GM23248 (cell line): ENCODE measurements at places on chromosomes 12 and 14.

DNA sequence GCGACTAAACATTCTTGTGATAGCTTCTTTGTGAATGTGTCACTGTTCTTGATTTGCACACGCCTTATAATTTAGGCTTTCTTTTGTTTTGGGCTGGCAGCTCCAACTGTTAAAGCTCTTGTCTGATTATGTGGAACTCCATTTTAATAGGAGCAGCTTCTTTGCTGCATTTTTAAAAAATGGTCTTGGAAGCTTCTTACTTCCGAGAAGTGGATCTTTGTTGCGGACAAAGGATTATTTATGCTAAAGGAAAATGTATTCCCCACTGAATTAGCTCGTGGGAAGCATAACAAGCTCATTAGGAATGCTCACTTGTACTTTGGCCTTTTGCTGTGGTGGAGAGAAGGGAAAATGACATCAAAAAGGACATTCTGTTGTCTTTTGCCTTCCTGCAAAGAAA is 20.0 kb downstream of the GAS2L3 start:
- peak; percentile 62 for DNase-seq

GRCh38 chr12:28563936-28564335 is 373.7 kb downstream of the CCDC91 start:
- peak; percentile 90 for DNase-seq

DNA sequence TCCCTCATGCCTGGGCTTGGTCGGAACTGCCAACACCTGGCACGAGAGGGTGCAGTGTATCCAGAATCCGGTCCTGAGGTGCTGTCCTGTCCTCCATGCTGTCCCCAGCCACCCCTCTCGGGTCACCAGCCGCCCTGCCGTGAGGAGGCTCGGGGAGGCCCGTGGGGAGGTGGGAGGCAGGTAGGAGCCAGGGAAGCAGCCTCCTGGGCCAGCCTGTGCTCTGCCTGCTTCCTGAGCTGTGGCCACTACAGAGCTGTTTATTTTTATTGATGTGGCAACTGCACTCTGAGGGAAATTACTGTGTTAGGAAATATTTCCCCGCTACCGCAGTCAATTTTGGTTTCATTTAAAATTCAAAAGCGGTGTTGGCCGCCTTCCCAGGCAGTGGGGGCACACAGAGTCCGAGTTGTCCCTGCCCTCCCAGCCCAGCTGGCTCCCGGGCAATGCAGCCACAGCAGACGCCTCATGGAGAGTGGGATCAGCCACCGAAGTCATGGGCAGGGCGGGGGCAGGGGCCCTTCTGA is 18.3 kb downstream of the NOC4L start:
- peak; percentile 90 for DNase-seq

DNA sequence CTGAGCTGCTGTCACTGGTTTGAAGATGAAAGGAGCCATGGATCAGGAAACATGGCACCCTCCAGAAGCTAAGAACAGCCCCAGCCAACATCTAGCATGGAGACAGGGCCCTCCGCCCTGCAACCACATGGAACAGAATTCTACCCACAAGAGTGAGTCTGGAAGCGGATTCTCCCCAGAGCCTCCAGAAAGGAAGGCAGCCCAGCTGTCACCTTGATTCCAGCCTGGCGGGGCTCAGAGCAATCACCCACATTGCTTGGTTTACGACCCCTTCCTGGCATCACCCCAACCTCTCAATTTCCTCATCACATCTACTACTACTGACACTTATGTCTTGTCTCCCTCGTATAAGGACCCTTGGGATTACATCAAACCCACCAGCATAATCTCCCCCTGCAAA is 38.5 kb downstream of the OAS2 start:
- no peak for DNase-seq

DNA sequence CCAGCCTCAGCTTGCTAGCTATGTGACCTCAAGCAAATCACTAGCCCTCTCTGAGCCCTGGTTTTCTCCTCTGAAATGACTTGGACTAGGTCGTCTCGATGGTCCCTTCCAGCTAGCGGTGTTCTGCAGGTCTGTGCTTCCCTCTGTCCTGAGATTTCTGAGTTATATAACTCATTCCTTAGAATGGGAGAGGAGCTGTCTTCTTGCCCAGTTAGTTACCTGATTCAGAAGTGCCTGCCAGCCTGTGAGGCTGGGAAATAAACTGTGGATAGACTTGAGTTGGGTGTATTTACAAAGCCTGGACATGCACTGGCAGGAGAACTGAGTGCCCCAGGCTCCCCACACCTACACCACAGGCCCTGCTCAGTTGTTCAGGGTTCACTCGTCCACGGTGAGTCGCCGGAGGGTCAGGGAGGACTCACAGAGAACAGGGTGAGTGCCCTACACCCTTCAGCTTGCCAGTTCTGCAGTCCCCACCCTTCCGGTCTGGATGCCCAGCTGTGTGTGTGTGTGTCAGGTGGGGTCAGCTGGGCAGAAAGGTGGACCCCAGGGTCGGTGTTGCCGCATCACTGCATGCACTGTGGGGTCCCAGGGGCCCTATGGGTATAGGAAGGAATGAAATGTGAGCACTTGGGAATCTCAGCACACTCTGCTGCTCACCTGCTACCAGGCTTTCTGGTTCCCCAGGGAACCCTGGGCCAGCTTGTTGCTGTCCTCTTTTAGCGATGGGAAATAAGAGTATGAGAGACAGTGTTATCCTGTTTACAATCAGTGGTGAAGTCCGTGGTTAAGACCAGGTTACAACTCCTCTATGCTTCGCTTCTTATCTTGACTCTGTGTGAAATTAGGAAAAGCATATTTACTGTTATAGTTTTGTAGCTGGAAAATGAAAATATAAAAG is 348.2 kb downstream of the DPF3 start:
- peak; percentile 30 for DNase-seq

DNA sequence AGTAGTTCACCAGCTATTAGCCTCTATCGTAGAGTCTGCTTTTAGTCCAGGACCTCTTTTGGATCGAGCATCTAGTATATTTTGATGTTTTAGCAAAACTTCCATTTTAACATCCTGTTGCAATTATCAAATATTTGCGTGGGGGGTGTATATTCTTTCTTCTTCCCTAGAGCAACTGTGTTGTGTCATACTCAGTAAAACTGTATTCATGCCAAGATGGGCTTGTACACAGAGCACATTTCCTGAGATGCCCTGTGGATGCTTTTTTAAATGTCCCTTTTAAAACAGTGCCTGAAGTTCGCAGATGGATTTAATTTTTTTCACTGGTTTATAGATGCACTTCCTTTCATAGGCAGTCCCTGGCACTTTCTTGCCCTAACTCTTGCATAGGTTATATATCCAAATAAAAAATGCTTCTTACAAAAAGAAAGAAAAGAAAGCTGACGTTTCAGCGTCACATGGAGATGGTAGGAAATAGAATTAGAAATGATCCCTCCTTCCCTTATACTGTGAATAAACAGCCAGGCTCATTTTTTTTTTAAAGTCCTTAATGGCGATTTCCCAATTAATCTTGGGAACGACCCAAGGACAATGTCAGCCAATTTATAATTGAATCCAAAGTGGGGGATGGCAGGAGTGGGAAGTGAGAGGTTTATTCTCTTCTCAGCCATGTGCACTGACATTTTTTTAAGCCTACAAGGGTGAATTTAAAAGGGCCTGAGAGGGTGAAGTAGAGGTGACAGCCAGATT is 247.0 kb downstream of the SLC41A2 start:
- peak; percentile 95 for DNase-seq

DNA sequence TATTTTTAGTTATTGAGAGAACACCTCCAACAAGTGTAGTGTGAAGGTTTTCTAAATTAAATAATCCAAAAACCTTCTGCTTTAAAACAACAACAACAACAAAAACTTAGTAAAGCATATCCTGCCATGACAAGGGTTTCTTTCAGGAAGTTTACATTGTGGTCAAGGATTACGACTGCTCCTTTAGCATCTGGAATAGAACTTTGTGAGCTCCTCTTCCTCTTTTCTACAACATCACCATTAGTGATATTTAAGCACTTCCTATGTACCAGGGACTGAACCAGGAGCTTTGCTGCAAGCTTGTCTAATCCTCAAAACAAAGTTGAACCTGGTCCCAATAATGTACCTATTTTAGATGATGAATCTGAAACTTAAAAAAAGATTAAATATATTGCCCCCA is 315.4 kb upstream of the KITLG start:
- no peak for DNase-seq

DNA sequence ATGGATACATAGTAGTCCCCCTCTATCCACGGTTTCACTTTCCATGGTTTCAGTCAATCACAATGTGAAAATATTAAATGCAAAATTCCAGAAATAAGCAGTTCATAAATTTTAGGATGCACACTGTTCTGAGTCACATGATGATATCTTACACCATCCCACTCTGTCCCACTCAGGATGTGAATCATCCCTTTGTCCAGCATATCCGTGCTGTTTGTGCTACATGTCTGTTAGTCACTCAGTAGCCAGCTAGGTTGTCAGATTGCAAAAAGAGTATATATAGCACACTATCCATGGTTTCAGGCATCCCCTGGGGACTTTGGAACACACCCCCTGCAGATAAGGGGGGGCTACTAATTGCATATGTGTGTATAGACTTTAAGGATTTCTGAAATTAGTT is 8.1 kb upstream of the NAA30 start:
- peak; percentile 94 for DNase-seq

- DNase-seq, result no peak
These were observed 119.2 kb upstream of the SCAF11 start for GRCh38 chr12:46109343-46110222.

GRCh38 chr12:107101651-107102050 is 8.3 kb upstream of the CRY1 start:
- no peak for DNase-seq

DNA sequence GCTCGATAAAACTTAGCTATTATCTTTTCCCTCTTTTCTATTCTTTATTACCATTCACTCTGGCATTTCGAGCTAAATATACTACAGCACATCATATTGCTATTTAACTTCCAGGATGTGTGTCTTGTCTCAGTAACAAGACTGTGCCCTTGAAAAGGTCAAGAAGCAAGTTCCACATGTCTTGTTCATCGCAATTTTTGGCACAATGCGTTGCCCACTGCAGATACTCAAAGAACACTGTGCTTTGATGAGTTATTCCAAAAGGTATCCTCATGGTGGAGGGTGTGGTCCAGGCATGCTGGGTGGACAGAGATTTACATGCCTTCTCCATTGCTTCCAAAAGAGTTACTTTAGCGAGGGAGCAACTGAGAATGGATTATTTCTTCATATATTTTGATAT is 6.6 kb downstream of the E2F7 start:
- DNase-seq, result peak; percentile 51

DNA sequence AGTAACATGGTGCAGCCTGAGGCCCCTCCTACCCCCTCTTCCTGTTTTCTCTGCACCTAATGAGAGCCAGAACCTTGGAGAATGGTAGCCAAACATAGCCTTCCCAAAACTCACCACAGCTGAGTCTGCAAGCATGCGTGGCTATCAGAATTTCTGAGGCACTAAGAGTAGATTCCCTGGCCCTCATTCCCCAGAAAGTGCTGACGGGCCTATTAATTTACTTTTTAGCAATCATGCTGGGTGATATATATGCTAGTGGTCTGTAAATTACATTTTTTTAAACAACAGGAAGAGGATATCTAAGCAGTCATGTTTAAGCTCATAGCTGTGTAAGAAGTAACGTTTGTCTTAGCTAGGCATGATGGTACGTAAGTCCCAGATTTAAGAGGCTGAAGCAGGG is 30.4 kb downstream of the KANSL2 start:
- DNase-seq, result no peak

- DNase-seq, result peak; percentile 82
These were observed 111.9 kb downstream of the FOXN3 start for GRCh38 chr14:89304972-89305703.

GRCh38 chr12:29921307-29921706 is 137.6 kb upstream of the TMTC1 start:
- peak; percentile 16 for DNase-seq

DNA sequence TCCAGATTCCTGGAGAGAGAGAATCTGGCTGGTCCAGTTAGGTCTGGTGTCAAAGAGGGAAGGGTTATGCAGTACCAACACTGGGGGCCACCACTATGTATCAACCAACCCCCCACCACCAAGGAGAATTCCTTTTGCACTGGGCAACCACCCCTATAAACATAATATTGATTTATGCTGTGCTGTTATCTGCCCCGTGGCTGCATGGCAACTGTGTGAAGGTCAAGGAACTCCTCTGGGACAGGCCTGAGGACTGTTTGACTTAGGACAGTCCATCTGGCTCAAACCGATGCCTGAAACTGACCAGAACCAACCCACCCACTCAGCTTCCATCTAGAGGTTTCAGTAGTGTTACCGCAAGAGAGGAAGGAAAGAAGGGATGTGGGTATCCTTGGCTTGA is 20.5 kb downstream of the PLEKHH1 start:
- no peak for DNase-seq

- no peak for DNase-seq
These were observed 20.9 kb upstream of the SCFD1 start for GRCh38 chr14:30600922-30601918.

DNA sequence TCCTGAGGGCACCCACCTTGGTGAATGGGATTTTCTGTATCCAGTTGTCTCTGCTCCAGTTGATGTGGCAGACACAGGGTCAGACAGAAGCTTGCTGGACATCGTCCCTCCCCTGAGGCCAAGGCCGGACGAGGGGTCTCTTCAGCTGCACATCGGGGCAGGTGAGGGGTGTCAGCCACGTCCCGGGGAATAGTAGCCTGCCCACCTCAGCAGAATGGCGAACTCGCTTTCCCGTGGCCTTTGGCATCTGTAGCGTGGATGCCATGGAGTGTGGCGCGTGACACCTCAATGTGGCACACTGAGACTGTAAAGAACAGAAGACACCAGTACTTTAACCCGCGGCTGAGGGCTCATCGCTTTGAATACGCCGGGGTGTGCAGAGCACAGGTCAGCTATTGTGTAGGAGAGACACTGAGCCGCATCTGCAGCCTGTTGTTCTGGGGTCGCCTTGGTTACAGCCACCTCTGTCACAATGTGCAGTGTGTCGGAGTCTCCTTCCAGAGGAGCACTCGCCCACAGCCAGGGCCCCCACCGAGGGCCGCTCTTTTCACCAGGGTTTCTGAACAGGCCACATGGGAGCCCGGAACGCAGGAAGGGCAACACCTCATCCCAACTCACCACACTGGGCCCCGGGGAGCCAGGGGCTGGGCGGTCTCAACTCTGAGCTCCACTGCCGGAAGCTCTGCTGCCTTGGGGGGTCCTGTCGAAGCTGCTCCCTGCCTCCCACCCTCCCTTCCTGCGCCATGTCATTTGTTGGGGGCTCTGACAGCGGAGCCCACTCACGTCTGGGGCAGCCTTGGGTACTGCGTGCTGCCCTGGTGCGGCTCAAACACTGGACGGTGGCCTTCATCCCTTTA is 77.0 kb downstream of the ADGRD1 start:
- no peak for DNase-seq

DNA sequence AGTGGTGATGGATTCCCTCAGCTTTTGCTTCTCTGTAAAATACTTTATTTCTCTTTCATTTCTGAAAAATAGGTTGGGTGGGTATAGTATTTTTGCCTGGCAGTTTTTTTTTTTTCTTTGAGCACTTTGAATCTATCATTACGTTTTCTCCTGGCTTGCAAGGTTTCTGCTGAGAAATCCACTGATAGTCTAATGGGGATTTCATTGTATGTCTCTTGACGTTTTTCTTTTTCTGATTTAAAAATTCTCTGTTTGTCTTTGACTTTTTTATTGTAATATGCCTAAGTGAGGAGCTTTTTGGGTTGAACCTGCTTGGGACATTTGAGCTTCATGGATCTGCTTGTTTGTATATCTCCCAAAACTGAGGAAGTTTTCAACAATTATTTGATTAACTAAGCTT is 606.0 kb downstream of the KCNH5 start:
- no peak for DNase-seq

GRCh38 chr12:121582583-121583333 is 1.9 kb upstream of the KDM2B start:
- DNase-seq, result peak; percentile 12
